Activated CD8-positive, alpha-beta memory T cell treated with anti-CD3 and anti-CD28 coated beads for 24 hours (primary cell): ENCODE measurements at places on chromosomes 7 and 10.

GRCh38 chr7:121344093-121344492 is 15.3 kb downstream of the WNT16 start:
- DNase-seq = no peak

DNA sequence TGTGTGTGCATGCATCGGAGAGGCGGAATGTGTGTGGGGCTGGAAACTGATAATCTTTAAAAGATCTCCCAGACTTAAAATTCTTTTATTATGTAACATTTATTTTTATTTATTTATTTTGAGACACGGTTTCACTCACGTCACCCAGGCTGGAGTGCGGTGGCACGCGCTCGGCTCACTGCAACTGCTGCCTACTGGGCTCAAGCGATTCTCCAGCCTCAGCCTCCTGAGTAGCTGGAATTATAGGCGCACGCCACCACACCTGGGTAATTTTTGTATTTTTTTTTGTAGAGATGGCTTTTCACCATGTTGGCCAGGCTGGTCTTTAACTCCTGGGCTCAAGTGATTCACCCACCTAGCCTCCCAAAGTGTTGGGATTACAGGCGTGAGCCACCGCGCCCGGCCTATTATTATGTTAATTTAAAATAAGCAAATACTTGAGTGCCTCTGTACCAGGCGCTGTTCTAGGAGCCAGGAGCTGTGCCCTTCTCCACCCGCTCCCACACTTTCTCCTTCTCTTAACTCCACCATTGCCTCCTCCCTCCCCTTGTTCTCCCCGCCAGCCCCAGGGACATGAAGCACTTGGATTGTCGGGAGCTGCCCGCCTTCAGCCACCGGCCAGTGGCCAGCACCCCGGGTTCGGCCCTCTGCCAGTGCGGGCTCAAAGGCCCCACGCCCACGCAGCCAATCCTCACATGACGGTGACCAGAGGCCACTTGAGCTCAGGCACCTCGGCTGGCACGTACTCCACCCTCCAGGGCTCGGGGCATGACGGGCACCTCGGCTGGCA is 163.6 kb downstream of the DNAJB6 start:
- peak; percentile 44 for DNase-seq

DNA sequence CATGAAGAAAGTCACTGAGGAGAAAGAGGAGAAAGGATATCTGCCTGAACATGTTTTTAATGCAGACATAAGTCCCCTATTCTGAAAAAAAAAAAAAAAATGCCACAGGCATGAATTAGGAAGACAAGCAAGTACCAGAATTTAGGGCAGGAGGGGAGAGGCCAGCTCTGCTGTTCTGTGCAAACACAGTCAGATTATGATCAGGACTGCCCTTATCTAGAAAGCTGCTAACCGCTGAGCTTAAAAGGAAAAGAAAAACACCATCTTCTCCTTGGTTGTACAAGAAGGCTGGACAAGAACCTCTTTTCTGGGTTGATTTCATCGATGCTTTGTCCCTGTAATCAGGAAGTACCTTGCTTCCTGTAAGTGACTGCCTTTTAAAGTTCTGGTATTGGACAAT is 15.3 kb upstream of the PWWP2B start:
- no peak for DNase-seq

DNA sequence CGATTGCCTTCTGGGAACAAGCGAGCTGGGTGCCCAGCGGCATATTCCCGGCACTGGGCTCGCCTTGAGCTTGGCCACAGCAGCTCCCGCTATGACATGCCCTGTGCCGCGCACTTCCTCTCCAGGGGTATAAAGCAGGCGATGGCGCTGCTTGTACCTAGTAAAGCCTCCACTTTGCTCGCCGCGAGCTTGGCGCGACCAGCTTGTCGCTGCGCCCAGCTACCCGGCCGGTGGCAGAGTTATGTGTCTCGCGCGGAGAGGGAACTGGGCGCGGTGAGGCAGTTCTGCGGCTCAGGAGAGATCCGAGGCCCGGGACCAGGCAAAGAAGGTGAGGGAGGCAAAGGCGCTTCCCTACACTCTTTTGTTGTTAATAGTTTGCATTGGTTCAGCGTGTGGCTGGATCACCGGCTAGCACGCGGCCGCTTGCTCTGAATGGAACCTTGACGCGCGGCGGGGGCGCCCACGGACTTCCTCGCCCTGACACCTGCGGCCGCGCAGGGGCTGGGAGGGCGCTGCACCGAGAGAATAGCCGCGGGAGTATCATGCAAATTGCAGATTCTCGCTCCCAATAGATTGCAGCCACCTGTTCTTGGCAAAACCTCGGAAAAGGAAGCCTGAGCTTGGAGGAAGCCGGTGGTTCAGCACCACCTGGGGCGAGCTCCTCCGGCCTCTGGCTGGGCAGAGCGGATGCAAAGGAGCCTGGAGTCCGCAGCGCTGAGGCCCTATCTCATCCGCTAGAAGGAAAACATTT is 3.0 kb upstream of the BUB3 start:
- DNase-seq = peak; percentile 83
